T-helper 2 cell treated with Interferon-gamma antibody and Interleukin-4, amounts not matched to agents 100 ng/mL and 5 ng/mL, for 36 hours (primary cell): ENCODE measurements at places on chromosomes 6 and 20. TPM values are rescaled to one million over a fixed set of nuclear protein-coding genes. Genes with fewer than 3 reads are reported as not detected.

Gene HTR1E
- total RNA-seq: not detected in 2 replicates

Gene BMP7
- total RNA-seq: not detected in 2 replicates

Gene DYNLT2
- 2.0 TPM in 2 replicates for total RNA-seq

Gene CHD6
- total RNA-seq: 34.2 and 34.9 TPM in 2 replicates

Gene DEFB114
- not detected in 2 replicates for total RNA-seq

Gene PLA2G7
- not detected in 2 replicates for total RNA-seq

Gene GHRH
- total RNA-seq: not detected in 2 replicates

Gene BPIFB1
- total RNA-seq: not detected in 2 replicates

Gene FBXO30
- total RNA-seq: 4.5 and 4.8 TPM in 2 replicates

Gene PDYN
- total RNA-seq: not detected in 2 replicates

Gene FGD2
- total RNA-seq: 2.0 and 2.6 TPM in 2 replicates

Gene KHDC1
- total RNA-seq: 6.5 and 7.2 TPM in 2 replicates

Gene L3MBTL1
- 8.3 and 8.7 TPM in 2 replicates for total RNA-seq

Gene CPXM1
- total RNA-seq: 0.39 and 0.45 TPM in 2 replicates

Gene DOK5
- 0.14 and 0.27 TPM in 2 replicates for total RNA-seq

Gene THBS2
- total RNA-seq: not detected in 2 replicates

Gene FRK
- total RNA-seq: 0.05 and 0.14 TPM in 2 replicates

Gene ZDHHC14
- total RNA-seq: 6.8 and 8.4 TPM in 2 replicates

Gene ZBP1
- 10.1 and 10.5 TPM in 2 replicates for total RNA-seq
